Hematopoietic multipotent progenitor cell (in vitro differentiated cells): ENCODE measurements at places on chromosomes 3 and 15.

DNA sequence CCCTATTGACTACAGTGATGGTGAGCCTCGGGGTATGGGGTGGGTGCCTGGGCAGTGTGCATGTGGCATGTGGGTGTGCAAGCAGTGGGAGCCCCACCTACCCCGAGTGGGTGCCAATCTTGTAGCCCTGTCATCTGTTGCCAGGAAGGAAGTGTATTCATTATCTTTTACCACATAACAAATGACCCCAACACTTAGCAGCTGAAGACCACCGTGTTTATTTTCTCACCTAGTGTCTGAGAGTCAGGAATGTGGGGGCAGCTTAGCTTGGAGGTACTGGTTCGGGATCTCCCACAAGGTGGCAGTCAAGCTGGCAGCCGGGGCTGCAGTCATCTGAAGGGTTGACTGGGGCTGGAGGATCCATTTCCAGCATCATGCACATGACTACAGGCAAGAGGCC lies 21.7 kb downstream of the XYLB start:
- DNase-seq = no peak

- no peak for DNase-seq
Observed at GRCh38 chr15:89836267-89837133, 21.8 kb upstream of the ANPEP start.

- peak; percentile 67 for DNase-seq
Observed at GRCh38 chr3:45656575-45657363, 32.4 kb upstream of the SACM1L start.

DNA sequence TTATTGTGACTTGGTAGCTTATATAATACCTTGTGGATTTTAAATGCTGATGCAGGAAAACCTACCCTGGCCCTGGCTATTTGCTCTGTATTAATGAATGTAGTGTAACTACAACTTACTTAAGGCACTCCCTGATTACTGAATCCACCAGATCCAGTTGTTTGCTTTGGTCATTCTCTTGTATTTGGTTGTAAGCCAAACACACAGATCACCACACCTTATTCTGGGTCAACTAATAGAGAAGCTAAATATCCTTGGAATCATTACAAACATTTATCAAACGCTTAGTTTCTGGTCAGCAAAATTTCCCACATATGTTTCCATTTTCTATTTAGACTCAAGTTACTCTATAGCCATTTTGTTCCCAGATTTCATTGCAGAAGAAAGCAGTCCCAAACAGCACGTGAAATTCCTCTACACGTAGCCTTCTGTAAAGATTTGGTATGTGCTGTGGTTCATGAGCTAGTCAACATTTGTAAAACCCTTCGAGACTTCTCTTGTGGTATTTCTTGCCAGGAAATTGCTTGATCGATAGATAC lies 322.6 kb downstream of the MEX3B start:
- no peak for DNase-seq

GRCh38 chr3:186886202-186886981 lies 43.9 kb downstream of the ADIPOQ start:
- no peak for DNase-seq

- DNase-seq = no peak
Observed at GRCh38 chr3:53822331-53822741, 23.9 kb downstream of the CHDH start.
